ENCODE measurements at places on chromosomes 11 and 22. TPM values are rescaled to one million over a fixed set of nuclear protein-coding genes. Genes with fewer than 3 reads are reported as not detected.

- DNase-seq = peak; percentile 77
These were observed 128.9 kb downstream of the DBX1 start for GRCh38 chr11:20031155-20032001.

GRCh38 chr11:4195909-4196308, 101.3 kb downstream of the RRM1 start:
- no peak for DNase-seq

- no peak for DNase-seq
These were observed 15.9 kb downstream of the CYP2D6 start for GRCh38 chr22:42114721-42115120.

- no peak for DNase-seq
These were observed 3.3 kb downstream of the SEC14L2 start for GRCh38 chr22:30400159-30400558.

DNA sequence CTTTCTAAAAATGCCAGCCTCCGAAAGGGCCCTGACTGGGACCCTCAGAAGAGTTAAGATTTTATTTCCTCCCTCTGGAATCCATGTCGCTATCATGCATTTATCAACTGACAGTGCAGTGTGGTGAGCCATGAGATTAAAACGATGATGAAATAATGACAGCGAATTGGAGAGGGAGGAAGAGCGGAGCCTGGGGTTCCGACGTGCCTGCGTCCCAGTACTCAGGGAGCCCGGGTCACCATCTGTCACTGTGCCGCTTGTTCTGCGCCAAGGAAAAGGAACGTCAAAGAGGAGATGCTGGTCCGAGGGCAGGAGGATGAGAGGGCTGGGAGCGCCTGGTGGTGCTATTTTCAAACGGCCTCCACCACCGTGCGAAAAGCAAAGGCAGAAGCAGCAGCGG, 46.2 kb downstream of the MACROD1 start:
- DNase-seq = no peak

DNA sequence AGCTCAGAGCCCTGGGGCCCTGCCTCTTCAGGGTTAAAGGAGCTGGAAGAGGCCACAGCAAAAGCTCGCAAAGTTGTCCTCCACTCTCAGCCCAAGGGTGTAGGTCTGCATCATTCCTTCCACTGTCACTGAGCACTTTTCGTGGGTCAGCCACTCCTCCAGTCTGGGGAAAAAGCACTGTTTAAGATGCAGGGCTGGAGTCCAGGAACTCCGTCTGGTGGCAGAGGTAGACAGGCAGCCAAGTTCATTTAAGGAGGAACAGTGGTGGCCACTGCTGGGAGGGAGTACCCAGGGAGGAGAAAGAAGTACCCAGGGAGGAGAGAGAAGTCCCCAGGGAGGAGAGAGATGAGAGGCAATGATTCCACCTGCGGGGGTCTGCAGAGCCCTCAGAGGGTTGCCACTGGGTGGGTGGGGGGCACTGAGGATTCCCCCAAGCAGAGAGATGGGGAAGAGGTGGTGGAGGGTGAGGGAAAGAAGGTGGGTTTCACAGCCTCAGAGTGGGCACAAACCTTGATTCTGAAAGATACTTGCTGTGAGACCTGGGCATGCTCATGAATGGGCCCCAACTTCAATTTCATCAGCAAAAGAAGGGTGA, 70.0 kb upstream of the B3GAT1 start:
- no peak for DNase-seq

GRCh38 chr11:17927041-17927440, 85.8 kb downstream of the SERGEF start:
- peak; percentile 8 for DNase-seq

DNA sequence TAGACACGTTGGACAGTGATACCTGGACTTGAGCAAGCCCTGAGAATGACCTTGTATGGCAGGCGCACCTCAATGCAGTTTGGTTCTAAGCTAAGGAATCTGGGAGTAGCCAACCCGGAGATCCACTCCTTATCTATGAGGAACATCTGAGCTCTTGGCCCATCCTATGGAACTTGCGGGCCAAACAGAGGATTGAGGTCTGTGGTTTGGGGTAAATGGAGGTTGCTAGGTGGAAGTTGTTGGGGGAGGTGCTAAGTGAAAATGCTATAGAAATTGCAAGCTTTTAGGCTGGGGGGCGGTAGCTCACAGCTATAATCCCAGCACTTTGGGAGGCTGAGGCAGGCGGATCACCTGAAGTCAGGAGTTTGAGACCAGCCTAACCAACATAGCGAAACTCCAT, 8.9 kb downstream of the GDPD5 start:
- no peak for DNase-seq

DNA sequence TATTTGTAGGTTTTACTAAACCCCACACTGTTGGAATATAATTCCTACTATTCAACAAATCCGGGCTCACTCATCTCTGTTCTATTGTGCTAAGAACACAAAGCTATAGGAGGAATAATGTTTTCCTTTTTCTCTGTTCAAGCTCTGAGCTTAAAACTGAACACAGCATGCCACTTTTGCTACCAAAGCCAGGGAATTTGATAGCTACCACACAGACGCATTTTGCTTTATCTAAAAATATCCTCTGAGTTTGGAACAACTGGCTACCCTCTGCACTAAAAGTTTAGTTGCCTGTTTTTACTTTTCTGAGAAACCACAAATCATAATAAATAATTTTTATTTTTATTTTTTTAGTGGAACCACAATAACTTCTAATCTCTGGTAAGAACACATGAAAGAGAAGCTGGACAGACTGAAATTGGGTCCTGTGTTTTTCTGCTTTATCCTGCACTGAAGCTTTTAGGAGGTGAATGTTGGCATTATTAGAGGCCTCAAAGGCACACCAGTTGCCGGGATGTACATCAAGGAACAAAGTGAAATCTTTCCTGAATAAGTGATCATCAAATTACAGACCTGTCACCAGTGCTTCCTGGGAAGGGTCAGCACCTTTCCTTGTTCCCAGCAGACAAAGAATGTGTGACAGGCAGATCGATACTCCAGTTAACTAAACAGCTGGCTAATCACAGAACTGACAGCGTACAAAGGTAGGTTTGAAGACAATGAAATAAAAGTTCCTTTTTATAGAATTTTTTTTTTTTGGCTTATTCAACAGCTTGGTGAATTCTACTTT, 523.2 kb upstream of the TENM4 start:
- DNase-seq = peak; percentile 14

DNA sequence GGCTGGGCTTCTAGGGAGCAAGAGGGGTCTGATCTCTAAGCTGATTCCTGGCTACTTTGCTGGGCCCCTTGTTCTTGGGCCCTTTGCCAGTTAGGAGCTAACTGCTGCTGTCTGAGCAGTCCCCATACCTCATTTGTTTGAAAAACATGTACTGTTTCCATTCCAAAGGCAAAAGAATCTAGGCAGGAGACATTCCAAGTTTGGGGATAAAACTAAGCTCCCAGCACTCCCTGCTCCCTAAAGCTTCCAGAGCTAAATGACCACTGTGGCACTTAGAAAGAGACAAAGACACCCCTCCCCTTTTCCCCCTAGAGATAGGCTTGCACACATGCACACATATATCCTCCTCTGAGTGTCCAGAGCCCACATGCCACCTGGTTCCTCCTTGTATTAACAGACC, 22.7 kb upstream of the RRM1 start:
- DNase-seq = peak; percentile 53

DNA sequence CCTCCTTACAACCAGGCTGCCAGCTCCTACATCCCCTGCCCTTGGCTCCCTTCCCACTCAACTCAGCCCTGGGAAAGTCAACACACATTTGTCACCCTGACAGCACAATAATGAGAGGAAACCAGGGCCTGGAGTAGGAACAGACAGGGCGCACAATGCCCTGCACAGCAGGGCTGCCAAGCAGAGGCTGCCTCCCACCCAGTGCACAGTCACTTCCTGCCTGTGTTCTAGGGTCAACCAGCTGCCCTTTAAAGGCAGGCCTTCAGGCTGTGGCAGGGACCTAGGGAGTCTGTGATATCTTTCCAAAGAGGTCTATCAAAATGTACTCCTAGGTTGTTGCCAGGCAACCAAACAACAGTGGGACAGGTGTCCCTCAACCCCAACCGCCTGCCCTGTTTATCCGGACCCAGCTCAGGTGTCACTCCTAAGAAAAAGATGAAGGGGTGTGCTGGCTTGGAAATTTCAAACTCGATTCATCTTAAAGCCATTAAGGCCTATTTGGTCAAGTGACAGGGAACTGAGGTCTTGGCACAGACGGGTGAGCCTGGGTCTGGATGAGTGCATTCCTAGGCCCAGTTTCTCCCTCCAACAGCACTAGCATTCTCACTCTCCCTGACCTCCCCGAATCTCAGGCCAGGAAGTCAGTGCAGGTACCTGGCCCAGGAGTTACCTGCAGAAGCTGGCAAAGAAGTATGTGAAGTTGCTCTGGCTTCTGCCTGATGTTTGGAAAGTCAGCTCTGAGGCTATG, 110.3 kb upstream of the PITPNB start:
- peak; percentile 71 for DNase-seq

DNA sequence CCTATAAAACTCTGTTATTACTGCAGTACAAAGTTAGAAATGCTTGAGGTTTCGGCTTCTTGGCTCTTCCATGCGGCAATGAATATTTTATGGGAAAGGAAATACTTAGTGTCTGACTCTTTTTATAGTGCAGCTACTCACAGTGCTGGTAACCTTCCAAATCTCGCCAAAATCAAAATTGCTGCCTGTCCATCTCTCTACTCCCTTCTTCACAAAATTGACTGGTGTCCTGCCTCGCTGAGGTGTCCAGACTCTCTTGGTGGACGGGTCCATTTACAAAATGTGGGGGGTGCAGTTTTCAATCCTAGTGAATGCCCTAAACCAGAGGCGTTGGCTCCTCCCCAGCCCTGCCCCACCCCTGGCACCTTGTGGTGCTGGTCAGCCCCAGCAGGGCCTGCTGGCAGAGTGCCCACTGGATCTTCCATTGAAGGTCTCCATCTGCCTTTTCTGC, 73.5 kb downstream of the ZBTB16 start:
- DNase-seq = peak; percentile 73

DNA sequence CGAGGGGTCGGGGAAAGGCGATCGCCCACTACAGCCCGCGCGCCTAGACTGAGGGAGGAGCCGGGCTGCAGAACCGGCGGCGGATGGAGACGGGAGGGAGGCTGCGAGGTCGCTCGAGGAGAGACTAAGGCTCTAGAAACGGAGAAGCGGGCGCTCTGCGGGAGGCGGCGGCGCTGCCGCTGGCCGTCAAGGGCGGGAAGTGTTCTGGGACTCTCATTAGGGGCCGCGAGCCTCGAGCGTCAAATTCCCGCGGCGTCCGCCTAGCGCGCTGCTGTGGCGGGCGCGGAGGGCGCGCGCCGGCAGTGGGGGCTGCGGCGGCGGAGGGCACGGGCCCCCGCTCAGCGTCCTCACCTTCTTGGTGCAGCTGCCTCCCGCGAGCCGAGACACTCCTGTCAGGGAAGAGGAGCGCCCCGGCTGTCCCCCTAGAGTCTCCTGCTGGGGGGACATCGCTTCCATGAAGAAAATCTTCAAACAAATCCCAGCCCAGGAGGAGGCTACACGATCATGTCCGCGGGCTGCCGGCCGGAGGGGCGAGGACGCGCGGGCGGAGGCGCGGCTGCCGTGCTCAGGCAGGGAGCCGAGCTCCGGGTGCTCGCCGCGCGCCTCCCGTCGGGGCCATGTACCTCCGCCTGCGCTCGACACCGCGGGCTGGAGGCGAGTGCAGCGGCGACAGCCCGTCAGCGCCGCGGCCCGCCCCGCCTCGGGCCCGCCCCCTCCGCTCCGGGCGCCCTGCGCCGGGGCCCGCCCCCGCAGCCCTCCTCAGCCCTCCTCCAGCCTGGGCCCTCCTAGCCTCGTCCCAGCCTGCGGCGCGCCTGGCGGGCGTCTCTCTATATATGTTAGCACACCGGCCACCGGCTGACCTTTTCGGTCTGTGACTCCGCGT, at the start of gene ARHGAP20:
ARHGAP20 (minus strand) TSS at position 662 of the 883 bp plus-strand sequence; CDS start at position 456, 206 bp downstream.
- peak; percentile 85 for DNase-seq

- DNase-seq = no peak
These were observed 3.4 kb upstream of the ATP5MGL start for GRCh38 chr22:42643634-42644421.

DNA sequence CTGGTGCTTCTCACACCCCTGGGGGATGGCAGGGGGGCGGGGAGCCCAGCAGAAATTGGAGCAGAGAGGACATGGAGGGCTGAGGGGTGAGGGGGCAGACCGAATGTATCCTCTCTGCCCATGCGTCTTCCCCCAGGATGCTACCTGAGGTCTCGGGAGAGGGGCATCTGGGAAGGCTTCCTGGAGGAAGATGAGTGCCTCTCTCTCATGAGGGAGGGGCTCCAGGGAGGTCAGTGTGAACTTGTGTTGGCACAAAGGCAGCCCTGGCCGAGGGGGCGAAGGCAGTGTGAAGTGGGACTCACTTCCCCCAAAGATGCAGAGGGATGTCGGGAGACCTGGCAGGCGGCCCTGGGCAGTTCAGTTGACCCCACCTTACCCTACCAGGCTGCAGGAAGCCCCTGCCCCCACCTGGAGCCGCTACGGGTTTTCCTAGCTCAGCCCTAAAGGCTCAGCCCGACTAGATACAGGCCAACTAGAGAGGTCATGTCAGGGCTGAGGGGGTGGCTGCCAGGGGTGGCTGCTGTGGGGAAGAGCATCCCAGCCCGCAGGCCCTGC, 10.4 kb downstream of the ASCL2 start:
- DNase-seq = no peak

GRCh38 chr11:1236316-1237127, 13.7 kb downstream of the MUC5B start:
- DNase-seq = no peak

GRCh38 chr22:44351685-44352377, 39.1 kb upstream of the SHISAL1 start:
- peak; percentile 73 for DNase-seq

GRCh38 chr11:119361056-119361787, 14.7 kb upstream of the MFRP start:
- no peak for DNase-seq

DNA sequence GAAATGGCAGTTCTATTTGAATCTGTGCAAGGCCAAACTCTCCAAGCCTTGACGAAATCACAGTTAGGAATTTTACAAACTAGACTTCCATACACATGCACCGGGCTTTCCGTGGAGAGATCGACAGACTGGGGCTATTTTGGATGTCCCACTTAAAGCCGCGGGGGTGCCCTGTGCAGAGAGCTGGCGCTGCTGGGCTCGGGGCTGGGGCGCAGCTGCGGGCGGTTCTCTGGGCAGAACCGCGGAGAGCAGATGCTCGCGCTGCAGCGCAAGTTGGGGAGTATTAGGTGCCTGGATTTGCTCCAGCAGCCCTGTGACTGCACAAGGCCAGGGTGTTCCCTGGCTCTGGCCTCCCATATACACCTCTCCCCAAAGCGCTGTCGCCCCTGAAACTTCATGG, 67.2 kb downstream of the SPATA19 start:
- no peak for DNase-seq

STIM1 gene
- 21.7 TPM for total RNA-seq

C11orf16 gene
- total RNA-seq = 1.9 TPM

OR51M1 gene
- 3.9 TPM for total RNA-seq

KLHL35 gene
- 5.3 TPM for total RNA-seq

VWCE gene
- total RNA-seq = not detected

SCN3B gene
- 5.3 TPM for total RNA-seq

XKR3 gene
- total RNA-seq = 9.4 TPM

Data from umbilical cord (tissue), 2 donors.